ENCODE measurements at places on chromosomes 7 and 10. TPM values are rescaled to one million over a fixed set of nuclear protein-coding genes. Genes with fewer than 3 reads are reported as not detected.

Gene SORCS3
- total RNA-seq, result 1.00 TPM

Gene PLEKHS1
- total RNA-seq, result not detected

Gene FGL2
- not detected for total RNA-seq

Gene CCL24
- total RNA-seq, result not detected

Gene AKR1E2
- 1.4 TPM for total RNA-seq

Gene FAM25A
- not detected for total RNA-seq

- peak; percentile 83 for DNase-seq
- peak overlapping the region; percentile 1 for H3K4me3 ChIP-seq
Measured at GRCh38 chr10:99784016-99784726, 1.7 kb downstream of the ABCC2 start.

- no peak for DNase-seq
- H3K27ac ChIP-seq, result no peak overlapping the region
- no peak overlapping the region for H3K4me3 ChIP-seq
Measured at GRCh38 chr10:20372748-20373147, 524.4 kb downstream of the NEBL start.

- H3K27ac ChIP-seq, result no peak overlapping the region
- no peak overlapping the region for H3K4me3 ChIP-seq
- H3K4me1 ChIP-seq, result no peaks in the 10 kb centered on the region
- DNase-seq, result no peak
- H3K27me3 ChIP-seq, result no peaks in the 10 kb centered on the region
Measured at GRCh38 chr7:25460433-25460832, 232.1 kb upstream of the NPVF start.

DNA sequence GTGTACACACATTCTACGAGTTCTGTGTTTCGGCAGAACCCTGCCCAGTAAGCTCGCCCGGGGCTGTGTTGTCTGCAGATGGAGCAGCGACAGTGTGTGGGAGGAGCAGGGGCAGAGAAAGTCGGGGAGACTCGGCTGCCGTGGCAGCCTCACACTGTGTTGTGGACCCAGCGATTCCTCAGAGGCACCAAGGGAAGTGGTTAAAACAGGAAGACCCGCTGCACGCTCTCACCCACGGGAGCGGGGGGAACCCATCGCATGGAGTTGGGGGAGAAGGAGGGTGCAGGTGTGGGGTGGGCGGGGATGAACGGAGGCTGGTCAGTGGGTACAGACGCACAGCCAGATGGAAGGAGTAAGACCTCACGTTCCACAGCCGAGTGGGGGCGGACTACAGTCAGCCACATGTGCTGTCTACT, 250.2 kb downstream of the ELFN1 start:
- H3K27ac ChIP-seq, result no peak overlapping the region
- peaks cover 10% of the 10 kb centered on the region for H3K4me1 ChIP-seq
- H3K27me3 ChIP-seq, result no peaks in the 10 kb centered on the region
- no peak for DNase-seq
- H3K4me3 ChIP-seq, result no peak overlapping the region

DNA sequence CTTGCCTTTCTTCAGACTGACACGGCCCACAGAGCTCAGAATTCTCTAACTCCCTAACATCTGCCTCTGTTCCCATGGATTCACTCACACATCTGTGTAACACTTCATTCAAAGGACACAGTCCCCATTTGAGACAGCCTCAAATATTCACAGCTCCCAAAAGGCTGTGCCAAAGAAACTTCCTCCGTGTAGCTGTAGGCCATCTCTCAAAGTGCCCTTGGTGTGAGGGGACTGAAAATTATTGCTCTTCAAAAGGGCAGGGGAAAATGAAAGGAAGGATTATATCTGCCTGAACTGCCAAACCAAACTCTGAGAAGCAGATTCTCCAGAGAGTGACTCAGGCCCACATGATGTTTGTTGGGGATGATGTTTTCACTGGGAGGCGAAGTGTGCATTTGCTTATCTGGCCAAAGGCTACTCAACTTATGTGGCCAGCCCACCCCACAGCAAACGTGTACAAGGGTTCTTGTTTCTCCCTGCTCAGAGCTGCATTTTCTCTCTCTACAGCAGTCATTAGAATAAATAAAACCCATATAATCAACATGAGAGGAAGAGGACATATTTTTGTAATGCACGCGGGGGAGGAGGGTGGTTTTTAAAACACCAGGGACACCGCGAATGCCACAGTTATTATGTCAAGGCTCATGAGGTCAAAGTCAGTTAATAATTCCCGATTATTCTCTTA, 302.4 kb upstream of the NFE2L3 start:
- peak; percentile 86 for DNase-seq
- H3K4me3 ChIP-seq, result peak overlapping the region; percentile 6
- H3K36me3 ChIP-seq, result no peaks in the 10 kb centered on the region
- peak overlapping the region; percentile 91 for H3K27ac ChIP-seq

DNA sequence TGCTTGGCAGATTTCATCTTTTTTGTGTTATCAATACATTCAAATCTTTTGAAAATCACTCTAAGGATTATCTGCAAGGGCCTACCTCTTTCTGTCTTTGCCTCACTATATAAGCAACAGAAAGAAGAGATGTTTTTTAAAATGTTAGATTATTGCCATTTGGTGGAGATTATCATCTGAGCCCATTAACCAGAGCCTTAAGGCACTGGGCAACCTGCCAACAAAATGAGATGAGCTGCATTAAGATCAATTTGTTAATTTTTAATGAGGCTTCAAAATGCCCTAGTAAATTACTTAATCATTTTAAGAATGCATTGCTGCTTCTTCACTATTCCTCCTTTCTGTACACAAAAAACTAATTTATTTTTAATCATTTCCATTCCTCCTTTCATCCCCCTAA, 314.1 kb downstream of the SNX13 start:
- peak overlapping the region; percentile 65 for H3K27ac ChIP-seq
- H3K36me3 ChIP-seq, result no peaks in the 10 kb centered on the region
- H3K4me3 ChIP-seq, result no peak overlapping the region
- H3K4me1 ChIP-seq, result peaks cover 20% of the 10 kb centered on the region

- no peaks in the 10 kb centered on the region for H3K4me1 ChIP-seq
- H3K4me3 ChIP-seq, result no peak overlapping the region
- H3K27me3 ChIP-seq, result no peaks in the 10 kb centered on the region
- H3K27ac ChIP-seq, result no peak overlapping the region
- peak; percentile 27 for DNase-seq
Measured at GRCh38 chr10:76255241-76255640, 823.8 kb downstream of the LRMDA start.

DNA sequence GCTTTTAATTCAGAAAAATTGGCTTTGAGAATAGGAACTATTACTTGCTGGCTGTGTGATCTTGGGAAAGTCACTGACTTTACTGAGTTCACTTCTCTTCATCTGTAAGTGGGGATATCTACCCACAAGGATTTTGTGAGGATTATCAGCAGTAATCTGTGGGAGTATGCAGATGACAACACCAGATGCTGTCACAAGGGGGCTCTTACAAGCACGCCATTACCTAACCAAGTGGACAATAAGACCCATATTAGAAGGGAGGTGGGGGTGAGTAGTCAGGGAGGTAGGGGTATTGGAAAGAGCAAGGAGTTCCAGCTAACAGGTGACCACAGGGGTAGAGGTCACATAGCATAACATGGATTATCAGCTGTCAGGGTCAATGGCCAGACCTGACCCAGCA, 569.4 kb downstream of the SUGCT start:
- no peak overlapping the region for H3K27ac ChIP-seq
- H3K27me3 ChIP-seq, result no peaks in the 10 kb centered on the region
- no peaks in the 10 kb centered on the region for H3K36me3 ChIP-seq
- peaks cover 8% of the 10 kb centered on the region for H3K4me1 ChIP-seq

GRCh38 chr10:79940431-79940830, 8.5 kb downstream of the SFTPD start:
- H3K4me3 ChIP-seq, result no peak overlapping the region
- no peaks in the 10 kb centered on the region for H3K4me1 ChIP-seq
- no peak overlapping the region for H3K27ac ChIP-seq
- DNase-seq, result no peak
- peaks cover 7% of the 10 kb centered on the region for H3K27me3 ChIP-seq

GRCh38 chr7:69445541-69445940, 152.7 kb upstream of the AUTS2 start:
- no peak for DNase-seq
- H3K27me3 ChIP-seq, result no peaks in the 10 kb centered on the region
- H3K4me3 ChIP-seq, result no peak overlapping the region
- H3K4me1 ChIP-seq, result peaks cover 5% of the 10 kb centered on the region
- no peaks in the 10 kb centered on the region for H3K36me3 ChIP-seq

GRCh38 chr10:64515970-64516699, 994.9 kb downstream of the REEP3 start:
- H3K27ac ChIP-seq, result no peak overlapping the region
- H3K4me3 ChIP-seq, result no peak overlapping the region
- no peaks in the 10 kb centered on the region for H3K27me3 ChIP-seq

DNA sequence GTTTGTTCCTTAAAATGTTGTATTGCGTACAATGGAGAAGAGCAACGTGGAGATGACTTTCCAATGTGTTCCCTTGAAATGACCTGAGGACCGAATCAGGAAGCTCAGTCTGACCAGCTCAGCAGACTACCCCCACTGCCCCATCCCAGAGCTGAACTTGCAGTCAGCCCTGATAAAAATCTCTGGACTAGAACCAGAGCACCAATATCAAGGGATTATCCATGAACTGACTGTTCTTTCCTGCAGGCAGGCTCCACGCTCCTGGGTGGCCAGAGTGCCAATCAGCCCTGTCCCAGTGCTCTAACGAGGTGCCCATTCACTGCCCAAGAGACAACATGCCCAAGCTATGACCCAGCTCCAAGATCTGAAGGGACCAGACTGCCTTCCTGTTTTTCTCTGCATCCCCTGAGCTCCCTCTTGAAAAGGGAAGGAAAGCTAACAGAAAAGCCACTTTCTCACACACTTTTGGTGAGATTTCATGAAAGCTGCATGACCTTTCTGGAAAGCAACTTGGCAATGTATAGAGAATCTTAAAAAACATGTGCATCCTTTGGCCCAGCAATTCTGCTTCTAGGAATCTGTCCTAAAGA, 130.2 kb downstream of the KCNMA1 start:
- peaks cover 55% of the 10 kb centered on the region for H3K4me1 ChIP-seq
- H3K4me3 ChIP-seq, result no peak overlapping the region
- no peak for DNase-seq
- no peak overlapping the region for H3K27ac ChIP-seq
